NCI-H748 treated with DMSO at 0.1 percent for 48 hours (cell line): ENCODE measurements at places on chromosomes 1 and 21.

DNA sequence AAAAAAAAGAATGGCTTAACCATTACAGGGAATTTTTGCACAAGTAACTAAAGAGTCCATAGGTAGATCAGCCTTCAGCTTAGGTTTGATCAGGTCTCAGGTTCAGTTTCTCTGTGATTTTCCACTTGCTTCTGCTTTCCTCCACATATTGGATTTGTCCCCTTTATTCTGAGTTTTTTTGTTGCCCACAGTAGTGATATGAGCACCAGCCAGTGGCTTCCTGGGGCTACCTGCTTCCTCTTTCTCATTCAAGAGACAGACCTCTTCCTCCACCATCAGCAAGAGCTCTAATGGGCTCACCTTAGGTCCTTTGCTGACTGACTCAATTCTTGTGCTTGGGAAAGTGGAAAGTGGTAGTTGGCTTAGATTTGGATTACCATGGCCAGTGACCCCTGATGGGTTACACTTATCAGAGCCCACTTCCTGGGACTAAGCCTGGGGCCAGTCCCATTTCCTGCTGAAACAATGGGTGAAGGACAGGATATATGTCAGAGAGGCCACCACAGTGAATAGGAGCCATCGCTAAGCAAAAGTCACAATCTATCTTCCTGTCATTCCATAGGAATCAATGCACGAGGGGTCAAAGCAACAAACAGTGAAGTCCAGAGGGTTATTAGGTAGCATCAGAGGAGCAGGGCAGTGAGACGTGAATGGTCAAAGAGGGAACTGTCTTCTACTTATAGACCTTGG, 12.8 kb upstream of the PLA2G2E start:
- no peak for DNase-seq

DNA sequence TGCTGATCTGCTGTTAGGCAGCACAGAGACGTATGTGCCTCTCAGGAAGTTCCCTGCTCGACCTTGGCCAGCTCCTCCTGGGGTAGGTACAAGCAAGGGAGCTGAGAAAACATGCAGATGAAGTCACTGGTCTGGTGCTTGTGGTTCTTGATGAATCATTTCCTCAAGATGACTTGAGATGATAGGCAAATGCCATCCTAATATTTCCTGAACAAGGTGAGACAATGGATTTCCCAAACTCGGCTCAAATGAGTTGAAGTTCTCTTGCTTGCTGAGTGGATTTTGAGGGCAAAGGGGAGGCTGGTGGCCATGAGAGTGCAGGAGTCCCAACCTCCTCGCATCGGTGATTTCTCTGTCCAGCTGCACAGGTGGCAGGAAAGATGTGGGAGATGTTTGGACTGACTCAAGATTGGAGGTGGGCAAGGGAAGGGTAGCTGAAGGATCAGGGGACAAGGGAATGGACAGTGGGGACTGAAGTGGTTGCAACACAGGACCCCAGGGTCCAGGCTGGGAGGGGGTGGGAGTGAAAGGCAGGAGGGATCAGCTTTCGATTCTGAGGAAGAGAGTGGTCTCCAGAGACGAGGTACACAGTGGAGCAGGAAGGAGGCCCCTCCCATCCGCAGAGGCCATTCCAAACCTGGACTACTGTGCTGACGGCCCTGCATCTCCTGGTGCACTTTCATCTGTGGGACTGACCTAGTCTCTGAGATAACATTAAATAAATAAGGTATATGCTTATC, 63.9 kb downstream of the CAPN2 start:
- no peak for DNase-seq

DNA sequence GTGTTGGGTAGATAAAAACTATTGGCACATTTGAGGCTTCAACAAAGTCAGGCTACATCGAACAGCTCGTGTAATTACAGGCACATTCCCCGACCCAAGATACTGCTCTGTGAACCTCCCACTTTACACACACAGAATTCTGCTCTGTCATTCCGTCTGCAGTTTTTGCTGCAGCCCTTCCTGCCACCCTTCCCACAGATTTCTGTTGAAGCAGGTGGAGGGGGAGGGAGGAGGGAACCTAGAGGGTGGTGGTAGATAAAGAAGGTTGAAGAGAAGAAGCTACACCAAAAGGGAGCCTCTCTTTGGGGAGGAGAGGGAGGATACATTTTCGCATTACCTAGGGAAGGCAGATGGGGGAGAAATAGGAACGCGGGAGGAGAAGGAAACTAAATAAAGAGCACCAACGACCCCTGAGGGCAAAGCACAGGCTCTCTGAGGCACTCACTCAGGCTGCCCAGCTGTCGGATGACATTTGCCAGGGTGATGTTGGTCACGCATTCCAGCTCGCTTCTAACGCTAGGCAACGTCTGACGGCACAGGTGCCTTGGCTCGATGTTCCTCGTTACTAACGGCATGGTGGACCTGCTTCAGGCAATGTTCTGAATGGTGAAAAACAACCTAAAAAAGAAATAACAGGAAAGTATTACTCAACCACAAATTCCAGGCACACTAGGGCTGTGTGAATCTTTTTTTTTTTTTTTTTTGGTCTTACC, 36.0 kb downstream of the GPR3 start:
- no peak for DNase-seq

GRCh38 chr1:23554127-23554480, 5.2 kb downstream of the ID3 start:
- DNase-seq = no peak

GRCh38 chr1:31575369-31576140, 760 bp upstream of the TINAGL1 start:
- no peak for DNase-seq
